Activated CD8-positive, alpha-beta memory T cell treated with anti-CD3 and anti-CD28 coated beads for 1 hour (primary cell): ENCODE measurements at places on chromosomes 12 and 14.

DNA sequence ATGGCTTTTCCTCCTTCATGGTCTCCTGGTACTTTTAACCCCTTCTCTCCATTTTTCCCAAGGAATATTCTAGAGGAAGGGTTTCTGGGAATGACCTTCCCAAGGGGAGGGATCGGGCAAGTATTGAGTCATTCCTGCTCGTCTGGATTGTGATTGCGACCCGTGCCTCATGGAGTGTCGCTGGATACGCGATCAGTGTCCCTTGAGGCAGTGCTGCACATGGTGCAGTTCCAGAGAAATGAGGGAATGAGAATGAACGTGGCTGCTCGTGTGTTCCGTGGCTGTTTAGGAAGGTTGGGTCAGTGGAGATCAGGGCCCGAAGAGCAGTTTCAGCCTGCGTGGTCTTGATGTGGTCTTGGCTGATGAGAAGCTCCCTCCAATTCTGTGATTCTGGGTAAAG, 234.4 kb downstream of the CACNA1C start:
- DNase-seq, result no peak

GRCh38 chr12:32671930-32672780, 6.9 kb upstream of the DNM1L start:
- DNase-seq, result no peak

DNA sequence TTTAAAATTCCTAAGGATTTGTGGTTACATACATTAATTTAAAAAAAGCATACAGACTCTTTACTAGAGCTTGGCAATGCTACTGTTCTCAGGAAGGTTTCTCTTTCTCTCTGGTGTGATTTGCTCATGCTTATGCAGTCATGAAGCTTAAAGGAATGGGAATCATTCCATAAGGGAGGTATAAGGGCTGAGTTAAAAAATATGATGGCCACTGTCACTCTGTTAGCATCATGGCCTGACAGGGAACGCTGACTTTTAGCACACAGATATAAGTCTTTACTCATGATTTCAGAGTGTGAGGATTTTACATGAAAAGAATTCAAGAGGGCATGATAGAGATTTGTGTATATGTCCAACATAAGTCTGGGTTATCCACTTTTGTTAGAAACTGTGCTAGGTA, 3.8 kb downstream of the MYF5 start:
- DNase-seq, result no peak

DNA sequence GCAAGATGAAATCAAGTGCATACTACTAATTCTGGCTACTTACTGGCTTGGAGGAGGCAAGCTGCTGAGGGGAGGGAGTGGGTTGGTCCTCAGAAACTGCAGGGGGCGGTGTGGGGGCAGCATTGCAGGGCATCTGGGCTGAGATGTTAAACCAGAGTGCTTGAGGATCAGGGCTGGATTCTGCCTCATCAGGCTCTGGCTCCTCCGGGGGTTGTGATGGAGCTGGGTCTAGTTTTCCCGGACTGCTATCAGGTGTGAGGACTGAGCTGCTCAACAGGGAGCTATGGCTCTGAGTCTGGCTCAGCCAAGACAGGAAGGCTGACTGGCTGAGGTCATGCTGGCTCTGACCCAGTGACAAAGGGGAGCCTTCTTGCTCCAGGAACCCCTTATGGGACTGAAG, 28.6 kb downstream of the BAZ2A start:
- DNase-seq, result no peak

GRCh38 chr12:117980616-117981015, 11.8 kb upstream of the KSR2 start:
- DNase-seq, result no peak

DNA sequence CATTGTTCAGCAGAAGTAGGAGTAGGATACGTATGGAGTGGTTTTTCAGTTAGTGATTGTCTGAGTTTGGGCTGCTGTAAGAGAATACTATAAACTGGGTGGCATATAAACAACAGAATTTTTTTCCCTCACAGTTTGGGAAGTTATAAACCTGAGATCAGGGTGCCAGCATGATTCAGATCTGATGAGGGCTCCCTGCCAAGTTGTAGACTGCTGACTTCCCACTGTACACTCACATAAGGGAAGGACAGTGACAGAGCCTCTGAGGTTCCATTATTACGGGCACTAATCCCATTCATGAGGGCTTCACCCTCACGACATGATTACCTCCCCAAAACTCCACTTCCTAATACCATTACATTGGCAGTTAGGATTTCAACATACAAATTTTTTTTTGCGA, 50.7 kb downstream of the ACSM4 start:
- DNase-seq, result no peak

DNA sequence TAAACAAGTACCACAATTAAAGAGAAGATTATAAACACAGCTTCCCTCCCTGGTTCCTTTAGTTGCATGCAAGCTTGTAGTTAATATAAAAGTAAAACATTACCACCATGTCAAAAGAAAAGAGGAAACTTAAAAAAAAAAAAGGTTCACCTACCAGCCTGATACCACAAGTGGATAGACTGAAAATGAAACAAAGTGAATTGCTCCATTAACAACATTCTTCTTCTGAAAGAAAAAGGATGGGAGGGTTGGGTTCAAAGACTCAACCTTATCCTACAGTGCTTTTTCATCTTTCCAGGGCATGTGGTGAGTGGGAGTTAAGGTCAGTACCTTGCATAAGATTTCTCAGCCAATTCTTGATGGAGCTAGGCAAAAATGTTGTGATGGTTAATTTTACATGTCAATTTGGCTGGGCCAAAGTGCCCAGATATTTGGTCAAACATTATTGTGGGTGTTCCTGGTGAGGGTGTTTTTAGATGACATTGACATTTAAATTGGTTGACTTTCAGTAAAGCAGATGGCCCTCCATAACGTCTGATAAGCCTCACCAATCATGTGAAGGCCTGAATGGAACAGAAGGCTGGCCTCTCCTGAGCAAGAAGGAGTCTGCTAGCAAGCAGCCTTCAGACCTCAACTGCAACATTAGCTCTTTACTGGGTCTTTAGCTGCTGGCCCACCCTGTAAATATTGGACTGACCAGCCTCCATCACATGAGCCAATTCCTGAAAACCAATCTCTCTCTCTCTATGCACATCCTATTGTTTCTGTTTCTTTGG, 28.8 kb downstream of the VCPKMT start:
- no peak for DNase-seq

GRCh38 chr14:64848239-64848638, 31.5 kb downstream of the SPTB start:
- no peak for DNase-seq

- no peak for DNase-seq
Measured at GRCh38 chr14:69242311-69243224, 17.4 kb upstream of the GALNT16 start.

DNA sequence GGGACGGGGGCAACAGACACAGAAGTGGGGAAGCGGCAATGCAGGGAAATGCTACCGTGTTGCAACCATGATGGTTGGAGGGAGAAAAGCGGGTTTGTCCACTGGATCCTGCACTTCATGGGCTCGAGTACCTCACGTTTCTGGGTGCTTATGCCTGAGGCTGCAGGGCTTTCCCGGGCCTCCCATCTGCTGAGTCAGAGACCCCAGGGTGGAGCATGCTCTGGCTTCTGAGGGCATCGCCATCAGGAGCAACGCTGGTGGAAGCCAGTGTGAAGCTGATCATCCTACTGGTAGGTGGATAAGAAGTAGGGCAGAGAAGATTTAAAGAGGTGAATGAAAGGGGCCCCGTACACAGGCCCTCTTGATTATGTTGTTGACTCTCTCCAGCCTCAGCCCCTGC, 5.0 kb upstream of the ADGRD1 start:
- no peak for DNase-seq

DNA sequence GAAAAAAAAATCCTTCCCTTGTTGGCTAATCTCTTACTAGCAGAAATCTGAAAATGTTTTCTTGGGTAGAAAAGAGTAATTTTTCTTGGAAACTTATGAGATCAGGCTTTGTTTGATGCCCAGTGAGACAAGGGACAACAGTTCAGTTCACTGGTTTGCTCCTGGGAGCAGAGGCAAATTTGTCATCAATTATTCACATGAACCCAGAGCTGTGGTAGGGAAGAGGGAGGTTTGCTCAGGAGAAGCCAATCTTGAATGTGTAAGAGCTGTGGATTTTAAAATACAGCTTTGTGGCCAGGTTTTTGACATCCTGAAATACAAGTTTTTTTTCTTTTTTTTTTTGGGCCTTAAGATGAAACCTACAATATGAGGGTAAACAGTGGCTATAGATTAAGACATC, 426.6 kb downstream of the ATP23 start:
- DNase-seq, result no peak

- no peak for DNase-seq
Measured at GRCh38 chr12:128365651-128366231, 98.8 kb downstream of the TMEM132C start.

- no peak for DNase-seq
Measured at GRCh38 chr12:54259194-54260011, 20.5 kb downstream of the CBX5 start.

- DNase-seq, result no peak
Measured at GRCh38 chr14:100142073-100143040, 17.1 kb downstream of the DEGS2 start.

DNA sequence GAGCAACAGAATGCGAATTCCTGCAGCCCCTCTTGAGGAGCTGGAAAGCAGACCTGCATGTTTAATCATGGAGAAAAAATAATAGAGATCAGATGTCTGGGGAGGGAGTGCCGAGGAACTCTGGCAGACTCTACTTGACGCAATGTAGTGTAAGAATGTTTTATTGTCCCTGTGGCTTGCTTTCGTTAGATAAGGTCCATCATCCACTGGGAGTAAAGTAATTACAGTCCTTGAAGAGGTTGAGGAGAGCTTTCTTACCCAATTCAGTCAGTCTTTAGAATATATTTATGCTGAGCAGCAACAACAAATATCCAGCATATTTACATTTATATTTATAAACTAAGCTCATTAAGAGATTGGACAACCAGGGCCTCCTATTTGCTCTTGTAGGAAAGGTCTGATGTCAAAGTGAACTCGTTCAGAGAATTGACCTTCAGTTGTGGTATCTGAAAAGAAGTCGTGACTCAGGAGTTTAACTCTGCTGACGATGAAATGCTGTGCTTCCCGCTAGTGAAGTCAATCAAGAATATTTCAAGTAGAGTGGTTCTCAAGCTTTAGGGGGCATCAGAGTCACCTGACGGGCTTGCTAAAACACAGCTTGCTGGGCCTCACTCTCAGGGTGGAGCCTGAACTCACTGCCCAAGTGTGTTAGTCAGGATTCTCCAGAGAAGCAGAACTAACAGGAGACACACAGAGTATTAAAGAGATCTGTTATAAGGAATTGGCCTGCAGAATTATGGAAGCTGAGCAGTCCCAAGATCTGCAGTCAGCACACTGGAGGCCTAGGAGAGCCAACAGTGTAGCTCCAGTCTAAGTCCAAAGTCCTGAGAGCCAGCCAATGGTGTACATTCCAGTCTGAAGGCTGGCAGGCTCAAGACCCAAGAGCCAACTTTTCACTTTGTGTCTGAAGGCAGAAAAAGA, 139.3 kb upstream of the LMNTD1 start:
- DNase-seq, result no peak

GRCh38 chr12:106873983-106874382, 81.7 kb upstream of the TMEM263 start:
- DNase-seq, result no peak
